ENCODE measurements at places on chromosomes 3 and 15. TPM values are rescaled to one million over a fixed set of nuclear protein-coding genes. Genes with fewer than 3 reads are reported as not detected.
A peak's percentile ranks its signal among the peaks of the same experiment; 100 is the strongest.

Gene GOLGA6L4
- 3.2 TPM for total RNA-seq

DNA sequence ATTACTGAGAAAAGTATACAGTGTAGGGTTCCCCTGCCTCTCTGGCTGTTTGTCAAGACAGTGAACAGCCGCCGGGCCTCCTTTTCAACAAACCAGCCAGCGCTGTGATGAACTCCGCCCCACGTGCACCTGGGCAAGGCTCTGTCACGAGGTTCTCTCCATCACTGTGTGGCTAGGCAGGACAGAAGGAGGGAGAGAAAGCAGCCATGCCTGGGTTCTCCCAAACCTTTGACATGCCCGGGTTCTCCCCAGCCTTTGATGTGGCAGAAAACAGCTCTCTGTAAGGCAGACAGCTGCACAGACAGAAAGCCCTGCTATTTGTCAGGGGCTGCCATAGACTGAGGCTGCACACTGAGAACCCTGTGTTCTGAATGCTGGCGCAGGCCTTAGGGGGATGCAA, 101.4 kb upstream of the TRPM1 start:
- no peaks in the 10 kb centered on the region for H3K27me3 ChIP-seq
- H3K27ac ChIP-seq, result no peak overlapping the region
- no peaks in the 10 kb centered on the region for H3K4me1 ChIP-seq

Gene GOLGA8J
- not detected for total RNA-seq

Gene VWA5B2
- 10.6 TPM for total RNA-seq

- H3K4me1 ChIP-seq, result peaks cover 17% of the 10 kb centered on the region
- no peak overlapping the region for H3K4me3 ChIP-seq
- no peak overlapping the region for H3K27ac ChIP-seq
- H3K27me3 ChIP-seq, result no peaks in the 10 kb centered on the region
Measured at GRCh38 chr3:13280811-13281506, 139.2 kb downstream of the NUP210 start.

DNA sequence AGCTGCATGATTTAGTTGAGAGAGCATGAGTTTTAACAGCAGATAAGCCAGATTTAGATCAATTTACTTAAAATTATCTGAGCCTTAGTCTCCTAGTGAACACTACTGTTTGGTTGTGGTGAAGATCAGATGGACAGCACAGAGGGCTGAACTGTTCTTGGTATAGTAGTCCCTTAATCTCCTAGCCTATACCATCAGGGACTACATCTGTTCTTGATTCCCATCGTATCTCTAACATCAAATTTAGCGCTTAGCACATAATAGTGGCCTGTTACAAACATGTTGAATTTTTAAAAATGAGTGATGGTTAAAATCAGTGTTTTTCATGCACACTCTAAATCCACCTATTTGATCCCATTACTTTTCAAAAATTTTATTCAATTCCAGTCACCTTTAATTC, 507.7 kb downstream of the GRM7 start:
- no peaks in the 10 kb centered on the region for H3K27me3 ChIP-seq
- H3K4me3 ChIP-seq, result no peak overlapping the region
- DNase-seq, result no peak
- H3K4me1 ChIP-seq, result no peaks in the 10 kb centered on the region
- no peak overlapping the region for H3K27ac ChIP-seq

Gene COLQ
- 1.9 TPM for total RNA-seq

DNA sequence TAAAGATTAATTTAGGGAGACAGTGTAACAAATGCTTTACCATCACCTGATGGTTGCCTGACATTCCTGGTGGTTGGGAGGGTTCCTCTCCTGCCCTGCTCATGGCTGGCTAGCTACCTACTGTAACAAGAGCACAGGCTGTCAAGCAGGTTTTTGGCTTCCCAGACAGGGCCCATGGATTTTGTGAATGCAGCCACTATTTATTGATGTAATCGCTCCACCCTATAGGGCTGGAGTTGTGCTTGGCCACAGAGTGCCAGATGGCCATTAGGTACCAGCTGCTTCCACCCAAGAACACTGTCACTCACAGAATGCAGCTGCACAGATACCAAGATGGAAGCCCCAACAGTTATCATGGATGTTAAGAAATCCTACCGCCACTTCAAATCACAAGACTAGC, 31.0 kb upstream of the KLHL25 start:
- H3K4me1 ChIP-seq, result no peaks in the 10 kb centered on the region
- no peaks in the 10 kb centered on the region for H3K36me3 ChIP-seq
- no peak overlapping the region for H3K4me3 ChIP-seq
- no peak overlapping the region for H3K27ac ChIP-seq
- DNase-seq, result no peak
- H3K27me3 ChIP-seq, result no peaks in the 10 kb centered on the region

GRCh38 chr3:129121016-129121791, 400 bp downstream of the RAB43 start:
- peak overlapping the region; percentile 69 for H3K4me3 ChIP-seq
- no peaks in the 10 kb centered on the region for H3K27me3 ChIP-seq
- H3K36me3 ChIP-seq, result no peaks in the 10 kb centered on the region
- peaks cover 16% of the 10 kb centered on the region for H3K4me1 ChIP-seq
- no peak for DNase-seq
- H3K27ac ChIP-seq, result peak overlapping the region; percentile 70

DNA sequence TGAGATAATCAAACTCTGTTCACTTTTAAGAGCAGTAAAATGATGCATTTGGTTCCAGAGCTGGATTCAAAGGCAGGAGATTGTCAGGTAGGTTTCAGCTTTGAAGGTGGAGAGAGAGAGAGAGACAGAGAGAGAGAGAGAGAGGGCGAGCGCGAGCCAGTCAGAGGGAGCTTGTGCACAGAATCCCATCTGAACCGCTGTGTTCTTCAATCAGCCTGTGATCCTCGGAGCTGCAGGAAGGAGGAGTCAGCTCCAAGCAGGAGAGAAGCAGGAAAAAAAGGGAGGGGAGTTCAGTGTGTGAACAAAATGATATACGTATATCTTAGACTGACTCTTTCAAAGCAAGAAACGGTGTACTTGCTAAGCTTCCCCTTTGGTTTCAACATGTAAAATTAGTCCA, at the start of gene GPR149:
GPR149 (minus strand) TSS at position 177 of the 400 bp plus-strand sequence. CDS start 575 bp downstream, outside the sequence.
- H3K27ac ChIP-seq, result no peak within 1 kb of the TSS
- H3K27me3 ChIP-seq, result no peaks in the 10 kb centered on the region
- H3K4me3 ChIP-seq, result no peak within 1 kb of the TSS
- H3K36me3 ChIP-seq, result no peaks in the 10 kb centered on the region
- DNase-seq, result peak; percentile 23
- H3K4me1 ChIP-seq, result no peaks in the 10 kb centered on the region

GRCh38 chr15:98942431-98942830, 65.2 kb downstream of the PGPEP1L start:
- H3K4me1 ChIP-seq, result no peaks in the 10 kb centered on the region
- no peak for DNase-seq
- no peak overlapping the region for H3K27ac ChIP-seq
- H3K27me3 ChIP-seq, result no peaks in the 10 kb centered on the region
- H3K36me3 ChIP-seq, result no peaks in the 10 kb centered on the region
- H3K4me3 ChIP-seq, result no peak overlapping the region

- H3K4me1 ChIP-seq, result peaks cover 14% of the 10 kb centered on the region
- H3K36me3 ChIP-seq, result no peaks in the 10 kb centered on the region
- no peak for DNase-seq
- H3K27me3 ChIP-seq, result no peaks in the 10 kb centered on the region
Measured at GRCh38 chr3:56862352-56863062, 60.8 kb upstream of the ARHGEF3 start.

Gene SLC38A3
- total RNA-seq, result 3.1 TPM

GRCh38 chr3:105316331-105316730, 50.4 kb upstream of the ALCAM start:
- no peaks in the 10 kb centered on the region for H3K36me3 ChIP-seq
- no peak overlapping the region for H3K4me3 ChIP-seq
- H3K27ac ChIP-seq, result no peak overlapping the region
- H3K27me3 ChIP-seq, result no peaks in the 10 kb centered on the region

- no peaks in the 10 kb centered on the region for H3K4me1 ChIP-seq
- peaks cover 4% of the 10 kb centered on the region for H3K27me3 ChIP-seq
- H3K27ac ChIP-seq, result no peak overlapping the region
- no peak overlapping the region for H3K4me3 ChIP-seq
- no peaks in the 10 kb centered on the region for H3K36me3 ChIP-seq
- DNase-seq, result no peak
Measured at GRCh38 chr3:169534439-169534838, 129.1 kb downstream of the MECOM start.

Gene ROPN1
- total RNA-seq, result not detected

DNA sequence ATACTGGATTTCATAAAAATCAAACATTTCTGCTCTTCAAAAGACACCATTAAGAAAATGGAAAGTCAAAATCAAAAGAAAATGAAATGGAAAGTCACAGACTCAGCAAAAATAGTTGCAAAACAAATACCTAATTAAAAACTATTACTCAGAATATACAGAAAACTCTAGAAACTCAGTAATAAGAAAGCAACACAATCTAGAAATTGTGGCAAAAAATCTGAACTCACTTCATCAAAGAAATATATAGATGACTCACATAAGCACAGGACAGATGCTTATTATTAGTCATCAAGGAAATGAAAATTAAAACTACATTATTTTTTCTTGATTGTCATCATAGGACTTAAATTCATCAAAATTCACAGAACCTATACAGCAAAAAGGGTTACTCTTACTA, 430.0 kb downstream of the SHQ1 start:
- no peaks in the 10 kb centered on the region for H3K27me3 ChIP-seq
- H3K27ac ChIP-seq, result no peak overlapping the region
- 0 out of 2 replicates have a peak, but pooled peaks cover 7% of the 10 kb centered on the region for H3K36me3 ChIP-seq

Gene SMCO1
- not detected for total RNA-seq

DNA sequence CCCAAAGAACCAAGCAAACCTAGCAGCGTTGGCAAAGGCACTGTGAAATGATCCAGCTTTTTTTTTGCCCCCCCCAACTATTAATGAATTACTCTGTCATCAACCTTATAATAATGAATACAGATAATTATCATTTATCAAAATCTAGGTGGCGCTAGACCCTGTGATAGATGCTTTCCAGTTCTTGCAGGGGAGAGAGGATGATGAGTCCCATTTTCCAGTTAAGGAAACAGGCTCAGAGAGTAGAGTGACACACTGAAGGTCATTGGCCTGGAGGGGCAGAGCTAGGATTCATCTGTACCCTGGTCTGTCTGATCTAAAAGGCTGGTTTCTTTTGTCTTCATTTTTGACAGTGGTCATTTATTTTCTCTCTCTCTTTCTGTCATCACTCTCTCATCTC, 5.0 kb downstream of the ACOX2 start:
- H3K27ac ChIP-seq, result no peak overlapping the region
- DNase-seq, result peak; percentile 40
- no peak overlapping the region for H3K4me3 ChIP-seq

- H3K27me3 ChIP-seq, result no peaks in the 10 kb centered on the region
- H3K4me3 ChIP-seq, result no peak overlapping the region
- H3K4me1 ChIP-seq, result no peaks in the 10 kb centered on the region
Measured at GRCh38 chr3:12025584-12025983, 21.4 kb downstream of the SYN2 start.

Gene FAM227B
- 6.9 TPM for total RNA-seq

GRCh38 chr15:43868406-43868805, 41.6 kb downstream of the WDR76 start:
- no peak overlapping the region for H3K4me3 ChIP-seq
- H3K4me1 ChIP-seq, result no peaks in the 10 kb centered on the region
- peaks cover 18% of the 10 kb centered on the region for H3K36me3 ChIP-seq
- no peaks in the 10 kb centered on the region for H3K27me3 ChIP-seq
- no peak for DNase-seq

Gene ISLR2
- 0.05 TPM for total RNA-seq

GRCh38 chr3:16897254-16897926, 12.6 kb downstream of the PLCL2 start:
- H3K27ac ChIP-seq, result no peak overlapping the region
- H3K27me3 ChIP-seq, result no peaks in the 10 kb centered on the region
- no peaks in the 10 kb centered on the region for H3K36me3 ChIP-seq

Gene SV2B
- total RNA-seq, result not detected

Gene ANKRD34C
- not detected for total RNA-seq

Gene GATA2
- total RNA-seq, result 18.6 TPM

GRCh38 chr3:26004172-26004571, 214.3 kb downstream of the OXSM start:
- H3K36me3 ChIP-seq, result no peaks in the 10 kb centered on the region
- H3K27ac ChIP-seq, result no peak overlapping the region
- H3K4me3 ChIP-seq, result no peak overlapping the region

Gene RAB8B
- 19.4 TPM for total RNA-seq

DNA sequence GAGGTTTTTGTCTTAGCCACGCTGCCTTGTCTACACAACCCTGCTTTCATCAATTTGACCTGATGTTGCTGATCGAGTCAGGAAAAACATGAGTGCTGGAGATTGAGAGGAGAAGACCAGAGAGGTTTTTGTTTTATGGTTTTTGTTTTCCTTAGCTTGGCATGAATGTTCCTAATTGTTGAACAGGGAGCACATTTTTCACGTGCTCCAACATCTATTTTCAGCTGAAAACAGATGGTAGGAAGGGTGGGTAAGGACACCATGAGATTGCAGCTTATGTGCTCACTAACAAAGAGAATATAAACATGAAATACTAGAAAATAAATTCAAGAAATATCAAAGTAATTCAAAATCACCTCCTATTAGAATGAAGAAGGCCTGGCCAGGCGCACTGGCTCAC, 79.9 kb upstream of the LMCD1 start:
- no peaks in the 10 kb centered on the region for H3K36me3 ChIP-seq
- H3K4me3 ChIP-seq, result no peak overlapping the region
- no peaks in the 10 kb centered on the region for H3K27me3 ChIP-seq
- no peak for DNase-seq

DNA sequence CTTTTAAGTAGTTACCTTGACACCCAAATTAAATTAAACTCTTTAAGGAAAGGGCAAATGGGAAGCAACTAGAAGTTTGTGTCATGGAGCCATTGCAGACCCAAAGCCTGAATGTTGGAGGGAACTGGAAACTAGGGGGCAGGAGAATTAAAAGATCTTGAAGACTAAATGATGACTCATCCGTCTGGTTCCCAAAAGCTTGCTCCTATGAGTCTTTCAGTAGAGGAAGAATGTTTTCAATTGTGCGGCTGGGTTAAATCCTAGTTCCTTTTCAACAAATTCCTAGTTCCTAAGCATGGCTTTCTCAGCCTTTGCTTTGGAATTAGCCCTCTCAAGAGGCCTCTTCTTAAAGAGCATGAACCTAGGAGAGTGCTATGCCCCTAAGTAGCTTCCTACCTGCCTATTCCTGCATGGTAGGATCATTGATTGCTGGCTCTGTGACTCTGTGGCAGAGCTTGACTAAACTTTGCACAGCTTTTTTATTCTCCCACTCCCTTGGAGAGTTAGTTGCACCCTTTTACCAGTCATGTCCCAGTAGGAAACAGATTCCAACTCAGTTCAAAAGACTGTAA, 17.7 kb downstream of the CLEC3B start:
- no peaks in the 10 kb centered on the region for H3K27me3 ChIP-seq
- no peaks in the 10 kb centered on the region for H3K36me3 ChIP-seq
- peaks cover 8% of the 10 kb centered on the region for H3K4me1 ChIP-seq
- no peak overlapping the region for H3K27ac ChIP-seq

All from HCT116 (cell line).